ENCODE measurements at places on chromosomes 1 and 21. TPM values are rescaled to one million over a fixed set of nuclear protein-coding genes. Genes with fewer than 3 reads are reported as not detected.

DNA sequence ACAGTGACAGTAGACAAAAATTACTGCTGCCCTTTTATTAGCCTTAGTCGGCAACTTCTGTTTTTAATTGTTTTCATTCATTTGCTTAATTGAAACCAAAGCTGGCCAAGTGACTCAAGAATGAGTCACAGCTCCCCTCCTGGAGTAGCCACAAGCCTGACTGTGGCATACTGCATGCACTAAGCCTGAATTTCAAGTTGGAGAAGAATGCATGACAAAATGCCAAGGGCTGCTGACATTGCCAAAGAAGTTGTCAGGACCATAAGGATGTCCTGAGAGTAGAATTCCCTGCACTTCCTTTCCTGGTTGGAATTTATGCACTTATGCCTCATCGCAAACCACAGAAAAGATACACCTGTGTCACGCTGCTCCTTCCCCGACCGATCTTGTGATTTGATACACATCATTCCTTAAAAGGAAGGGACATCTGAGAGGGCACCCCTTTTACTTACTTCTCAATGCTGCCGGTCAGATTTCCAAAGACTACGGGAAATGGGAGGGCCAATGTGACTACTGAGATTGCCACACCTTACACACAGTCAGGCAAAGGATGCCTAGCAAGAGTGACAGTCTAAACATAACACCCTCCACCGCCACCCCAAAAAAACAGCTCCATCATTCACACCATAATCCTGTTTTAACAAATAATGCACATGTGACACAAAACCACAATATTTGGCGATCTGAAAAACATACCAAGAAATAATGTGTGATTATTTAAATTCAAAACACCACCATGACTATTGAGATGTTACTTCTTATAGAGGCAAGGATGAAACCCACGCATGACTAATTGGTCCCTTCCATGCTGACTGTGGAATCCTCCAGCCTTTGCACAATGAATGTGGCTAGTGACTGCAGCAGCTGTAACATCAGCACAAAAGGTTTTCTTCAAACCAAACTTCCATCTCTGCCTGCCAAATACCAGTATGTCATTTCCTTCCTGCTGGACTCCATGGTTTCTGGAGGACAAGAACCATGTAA, 28.2 kb downstream of the VAV3 start:
- no peaks in the 10 kb centered on the region for H3K27me3 ChIP-seq
- H3K36me3 ChIP-seq = peaks cover 10% of the 10 kb centered on the region
- H3K4me3 ChIP-seq = peak overlapping the region; percentile 70
- H3K27ac ChIP-seq = peak overlapping the region; percentile 84
- DNase-seq = no peak
- peaks cover 76% of the 10 kb centered on the region for H3K4me1 ChIP-seq

DNA sequence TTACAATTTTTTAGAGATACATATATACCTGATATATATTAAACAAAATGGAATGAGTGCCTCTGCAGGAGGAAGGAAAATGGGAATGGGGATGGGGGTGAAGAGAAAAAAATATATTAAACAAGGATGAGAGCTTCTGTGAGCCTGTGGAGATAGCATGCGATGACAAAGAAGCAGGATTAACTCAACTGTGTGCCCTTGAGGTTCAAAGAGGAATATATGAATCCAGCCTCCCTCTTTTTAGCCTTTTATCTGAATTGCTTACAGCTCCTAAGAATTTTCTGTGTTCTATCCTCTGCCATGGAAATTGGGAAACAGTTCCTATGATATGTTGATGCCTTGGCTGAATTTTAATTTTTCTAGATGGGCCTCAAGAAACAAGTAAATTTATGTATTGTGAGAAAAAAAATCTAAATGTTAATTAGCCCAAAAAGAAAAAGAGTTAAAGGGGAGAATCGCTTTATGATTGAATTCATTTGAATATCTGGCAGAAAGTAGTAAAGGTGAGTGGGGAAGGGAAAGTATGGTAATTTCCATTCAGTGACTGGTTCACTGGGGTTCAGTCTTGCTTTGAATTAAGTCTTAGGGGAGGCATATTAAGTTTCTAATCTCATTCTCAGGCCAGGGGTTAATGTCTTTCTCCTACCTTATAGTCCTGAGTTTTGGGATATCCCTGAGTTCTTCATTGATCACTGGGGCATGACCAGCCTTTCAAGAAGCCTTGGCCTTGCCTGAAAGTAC, 106.3 kb upstream of the HMCN1 start:
- H3K27ac ChIP-seq = no peak overlapping the region
- no peak overlapping the region for H3K4me3 ChIP-seq

GRCh38 chr1:81439046-81439823, 361.5 kb upstream of the ADGRL2 start:
- H3K4me3 ChIP-seq = no peak overlapping the region
- H3K4me1 ChIP-seq = no peaks in the 10 kb centered on the region
- no peak overlapping the region for H3K27ac ChIP-seq
- no peak for DNase-seq
- no peaks in the 10 kb centered on the region for H3K36me3 ChIP-seq

Gene INAVA
- total RNA-seq = 35.8 TPM

- DNase-seq = no peak
- no peak overlapping the region for H3K27ac ChIP-seq
- H3K4me1 ChIP-seq = no peaks in the 10 kb centered on the region
- no peaks in the 10 kb centered on the region for H3K27me3 ChIP-seq
- no peak overlapping the region for H3K4me3 ChIP-seq
Measured at GRCh38 chr1:153640861-153641260, 7.0 kb downstream of the CHTOP start.

DNA sequence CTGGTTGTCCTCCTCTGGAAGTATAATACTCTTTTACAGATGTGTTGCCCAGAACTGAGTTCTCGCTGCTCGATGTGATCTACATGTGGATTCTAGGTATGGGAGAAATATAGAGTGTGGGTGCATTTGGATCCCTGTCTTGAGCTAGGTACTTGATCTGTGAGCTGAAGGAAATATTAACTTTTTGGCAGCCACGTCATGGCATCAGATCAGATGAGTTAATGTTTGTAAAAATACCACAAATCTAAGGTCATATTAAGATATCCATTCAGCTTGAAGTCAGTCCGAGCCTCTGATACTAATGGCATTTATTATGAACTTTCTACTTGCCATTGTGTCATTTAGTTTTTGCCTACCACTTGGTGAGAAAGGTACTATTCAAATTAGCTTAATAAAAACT, 24.6 kb downstream of the MAPKAPK2 start:
- H3K4me3 ChIP-seq = no peak overlapping the region
- no peak overlapping the region for H3K27ac ChIP-seq
- H3K36me3 ChIP-seq = no peaks in the 10 kb centered on the region
- peaks cover 59% of the 10 kb centered on the region for H3K4me1 ChIP-seq

GRCh38 chr21:38869196-38869595, 63.5 kb downstream of the ETS2 start:
- no peak overlapping the region for H3K4me3 ChIP-seq
- no peak overlapping the region for H3K27ac ChIP-seq
- H3K36me3 ChIP-seq = no peaks in the 10 kb centered on the region

- no peak for DNase-seq
- no peak overlapping the region for H3K27ac ChIP-seq
- no peaks in the 10 kb centered on the region for H3K27me3 ChIP-seq
- H3K4me1 ChIP-seq = peaks cover 6% of the 10 kb centered on the region
- H3K36me3 ChIP-seq = peaks cover 4% of the 10 kb centered on the region
Measured at GRCh38 chr1:44851308-44851707, 8.3 kb upstream of the PTCH2 start.
